GOT3 (cell line): ENCODE measurements at places on chromosomes 3 and 15.

DNA sequence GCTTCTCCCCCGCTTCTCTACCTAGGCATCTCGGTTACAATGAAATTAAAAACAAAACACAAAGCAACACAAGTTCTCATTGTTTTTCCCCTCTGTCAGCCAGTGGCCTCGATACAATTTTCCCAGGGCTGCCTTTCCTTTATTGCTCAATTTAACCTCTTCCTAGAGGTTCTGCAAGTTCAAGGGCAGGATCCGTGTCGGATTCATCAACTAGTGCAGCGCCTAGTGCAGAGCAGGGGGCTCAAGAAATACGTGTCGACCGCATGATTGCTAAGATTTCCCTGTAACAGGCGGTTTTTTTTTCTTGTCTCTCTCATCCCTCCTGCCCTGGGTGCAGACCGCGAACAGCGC, 1.4 kb upstream of the BHLHE40 start:
- DNase-seq, result no peak

DNA sequence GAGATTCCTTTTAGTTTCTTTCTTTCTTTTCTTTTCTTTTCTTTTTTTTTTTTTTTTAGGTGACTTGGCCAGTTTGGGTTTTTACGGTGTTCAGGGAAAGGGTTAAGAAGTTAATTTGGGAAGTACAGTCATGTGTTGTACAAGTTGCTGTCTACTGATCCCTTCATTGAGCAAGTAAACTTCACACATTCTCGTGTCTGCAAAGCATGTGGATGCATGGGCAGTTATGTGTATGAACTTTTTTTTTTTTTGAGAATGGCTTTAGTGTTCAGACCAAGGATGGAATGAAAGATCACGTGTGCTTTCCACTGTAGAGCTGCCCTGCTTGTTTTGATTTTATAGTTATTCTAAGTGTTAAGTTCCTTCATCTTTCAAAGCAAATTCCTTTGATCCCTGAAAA, 132.3 kb downstream of the PGPEP1L start:
- DNase-seq, result no peak

DNA sequence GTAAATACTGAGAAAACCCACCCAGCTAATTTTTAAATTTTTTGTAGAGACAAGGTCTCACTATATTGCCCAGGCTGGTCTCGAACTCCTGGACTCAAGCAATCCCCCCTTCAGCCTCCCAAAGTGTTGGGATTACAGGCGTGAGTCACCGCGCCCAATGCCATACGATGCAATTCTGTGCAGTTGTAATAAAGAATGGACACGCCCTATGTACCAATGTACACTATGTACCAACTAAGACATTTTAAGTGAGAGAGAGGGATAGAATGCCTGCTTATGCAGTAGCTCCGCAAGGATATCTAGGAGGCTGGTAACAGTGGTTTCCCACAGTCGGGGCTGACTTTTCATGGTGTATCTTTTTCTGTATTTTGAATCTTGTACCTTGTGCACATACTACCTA, 14.6 kb downstream of the ZNF710 start:
- DNase-seq, result no peak

GRCh38 chr3:15283702-15284101, 48.7 kb downstream of the SH3BP5 start:
- no peak for DNase-seq

- DNase-seq, result no peak
These were observed 43.3 kb downstream of the RBMS3 start for GRCh38 chr3:29324180-29324651.

GRCh38 chr3:25107918-25108617, 320.0 kb upstream of the RARB start:
- no peak for DNase-seq

DNA sequence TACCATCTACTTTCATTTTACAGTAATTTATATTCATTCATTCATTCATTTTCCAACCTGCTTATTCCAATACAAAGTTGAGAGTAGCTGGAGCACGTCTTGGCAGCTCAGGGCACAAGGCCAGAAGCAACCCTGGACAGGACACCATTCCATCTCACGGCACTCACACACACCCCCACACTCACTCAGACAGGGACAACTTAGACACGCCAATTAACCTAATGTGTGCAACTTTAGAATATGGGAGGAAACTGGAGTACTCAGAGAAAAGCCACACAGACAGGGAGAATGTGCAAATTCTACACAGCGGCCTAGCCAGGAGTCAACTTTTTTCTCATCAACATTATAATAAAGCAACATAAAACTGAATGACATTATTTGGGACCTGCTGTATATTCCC, 46.7 kb downstream of the IGF2BP2 start:
- DNase-seq, result no peak

- DNase-seq, result no peak
These were observed 35.2 kb downstream of the SRPRB start for GRCh38 chr3:133840767-133841166.

GRCh38 chr3:132788301-132788671, 66.1 kb upstream of the NPHP3 start:
- no peak for DNase-seq

GRCh38 chr15:98938105-98938417, 69.5 kb downstream of the PGPEP1L start:
- no peak for DNase-seq

GRCh38 chr3:38127611-38128302, 9.2 kb downstream of the ACAA1 start:
- no peak for DNase-seq
